Dermis microvascular lymphatic vessel endothelial cell (primary cell): ENCODE measurements at places on chromosomes 12 and 14. TPM values are rescaled to one million over a fixed set of nuclear protein-coding genes. Genes with fewer than 3 reads are reported as not detected.

Gene MOAP1
- 19.0 and 34.0 TPM in 2 replicates for total RNA-seq

DNA sequence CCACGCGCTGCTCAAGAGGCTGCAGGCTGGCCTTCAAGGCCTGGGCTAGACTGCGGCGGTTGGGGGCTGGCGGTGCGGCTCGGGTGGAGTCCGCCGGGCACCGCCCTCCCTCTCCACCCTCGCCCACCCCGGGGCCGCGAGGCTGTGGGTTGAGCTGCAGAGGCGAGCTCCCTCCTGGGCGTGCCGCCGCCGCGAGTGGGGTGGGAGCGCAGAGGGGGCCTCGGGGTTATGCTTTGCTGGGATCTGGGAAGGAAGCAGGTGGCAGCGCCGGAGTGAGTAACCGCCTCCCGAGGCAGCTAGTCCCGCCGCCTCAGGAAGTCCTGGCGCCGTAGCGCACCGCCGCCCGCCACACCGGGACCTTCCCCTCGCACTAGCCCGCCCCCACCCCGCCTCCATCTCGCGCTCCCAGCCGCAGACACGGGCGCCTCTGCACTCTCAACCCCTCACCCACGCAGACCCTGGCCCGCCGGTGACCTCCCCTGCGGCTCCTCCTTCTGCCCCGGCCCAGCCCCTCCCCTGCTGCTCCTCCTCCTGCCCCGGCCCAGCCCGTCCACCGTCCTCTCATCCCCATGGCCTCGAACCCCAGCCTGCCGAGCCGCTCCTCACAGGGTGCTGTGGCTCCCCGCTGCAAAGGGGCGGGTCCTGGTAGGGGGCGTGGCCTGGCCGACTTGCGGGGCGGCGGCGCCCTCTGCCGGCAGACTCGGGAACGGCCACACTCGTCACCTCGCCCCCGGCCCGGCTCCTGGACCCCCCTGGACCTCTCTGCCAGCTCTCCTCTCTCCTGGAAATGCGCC is 16.6 kb downstream of the TAMALIN start:
- no peak for DNase-seq

- no peak for DNase-seq
Measured at GRCh38 chr12:12476857-12477531, 85.7 kb downstream of the DUSP16 start.

DNA sequence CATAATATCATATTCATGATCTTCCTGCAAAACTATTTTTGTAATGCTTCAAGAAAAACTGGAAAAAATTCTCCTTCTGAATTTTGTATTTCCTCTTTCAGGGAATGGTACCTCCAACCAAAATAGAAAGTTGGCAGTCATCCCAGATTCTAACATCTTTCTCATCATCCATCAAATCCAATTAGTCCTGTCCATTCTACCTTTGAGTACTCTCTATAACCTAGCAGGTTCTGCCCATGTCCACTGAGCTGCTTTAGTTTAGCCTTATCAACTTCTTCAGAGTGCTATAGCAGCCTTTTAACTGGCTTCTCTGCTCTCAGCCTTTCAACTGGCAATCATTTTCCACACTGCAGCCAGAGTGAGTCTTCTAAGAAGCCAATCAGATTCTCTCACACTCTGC is 236.2 kb downstream of the AKAP6 start:
- no peak for DNase-seq

DNA sequence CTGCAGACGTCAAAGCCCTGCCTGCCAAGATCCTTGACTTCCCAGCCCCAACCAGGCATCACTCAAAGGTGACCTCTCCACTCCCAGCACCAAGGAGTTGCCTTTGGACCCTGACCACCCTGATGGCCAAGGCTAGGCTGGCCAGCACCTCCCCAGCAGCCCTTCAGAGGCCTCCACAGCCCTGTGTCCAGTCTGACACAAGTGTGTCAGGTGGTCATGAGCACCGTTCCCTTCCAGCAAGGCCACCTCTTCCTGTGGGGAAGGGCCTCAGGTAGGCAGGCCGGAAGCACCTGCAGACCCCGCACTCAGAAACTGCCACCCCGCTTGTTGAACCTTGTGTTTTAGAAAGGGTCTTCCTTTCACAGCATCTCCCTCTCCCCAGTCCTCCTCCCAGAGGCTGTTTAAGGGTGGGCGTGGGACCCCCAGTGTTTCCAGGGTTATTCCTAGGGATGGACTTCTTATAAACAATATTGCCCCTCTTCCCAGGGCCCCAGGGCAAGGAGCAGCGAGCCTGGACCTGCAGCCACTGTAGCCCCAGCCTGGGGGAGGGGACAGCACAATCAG is 13.2 kb upstream of the INF2 start:
- DNase-seq = no peak

GRCh38 chr14:64878837-64879634 is 671 bp downstream of the SPTB start:
- DNase-seq = no peak

- DNase-seq = no peak
Measured at GRCh38 chr14:30882431-30882830, 8.1 kb downstream of the COCH start.
